ENCODE measurements at places on chromosomes 5 and 9.

- DNase-seq = peak; percentile 51
Observed at GRCh38 chr9:6715755-6716643, 41.8 kb upstream of the KDM4C start.

DNA sequence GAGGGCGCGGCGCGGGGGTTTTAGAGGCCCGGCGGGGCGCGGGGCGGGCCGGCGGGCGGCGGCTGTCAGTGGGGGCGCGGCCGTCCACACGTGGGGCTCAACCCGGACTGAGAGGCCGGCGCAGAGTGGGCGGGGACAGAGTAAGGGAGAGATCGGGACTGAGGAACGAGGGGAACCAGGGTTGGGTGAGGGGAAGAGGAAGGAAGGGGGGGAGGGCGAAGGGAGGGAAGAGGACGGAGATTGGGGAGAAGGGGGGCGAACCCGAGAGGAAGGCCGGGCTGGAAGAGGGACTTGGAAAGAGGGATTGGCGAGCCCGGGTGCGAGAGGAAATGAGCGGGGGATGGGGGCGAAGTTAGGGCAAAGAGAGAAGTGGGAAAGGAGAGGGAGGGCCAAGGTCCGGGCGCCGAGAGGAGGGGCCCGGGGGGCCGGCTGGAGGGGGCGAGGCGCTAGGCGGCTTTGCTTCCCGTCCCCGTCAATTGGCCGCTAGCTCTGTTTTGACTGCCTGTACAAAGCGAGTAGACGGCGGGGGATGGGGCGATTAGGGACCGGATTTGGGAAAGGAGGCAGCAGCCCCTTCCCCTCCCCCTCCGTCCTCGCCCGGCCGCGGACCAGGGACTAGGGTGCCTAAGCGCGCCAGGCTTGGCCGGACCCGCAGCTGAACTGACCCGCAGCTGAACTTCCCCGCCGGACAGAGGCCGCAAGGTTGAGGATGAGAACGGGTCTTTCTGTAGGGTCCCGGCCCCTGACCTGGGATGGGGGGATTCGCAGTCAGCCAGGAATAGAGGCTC is 399 bp upstream of the FBN2 start:
- DNase-seq = no peak

DNA sequence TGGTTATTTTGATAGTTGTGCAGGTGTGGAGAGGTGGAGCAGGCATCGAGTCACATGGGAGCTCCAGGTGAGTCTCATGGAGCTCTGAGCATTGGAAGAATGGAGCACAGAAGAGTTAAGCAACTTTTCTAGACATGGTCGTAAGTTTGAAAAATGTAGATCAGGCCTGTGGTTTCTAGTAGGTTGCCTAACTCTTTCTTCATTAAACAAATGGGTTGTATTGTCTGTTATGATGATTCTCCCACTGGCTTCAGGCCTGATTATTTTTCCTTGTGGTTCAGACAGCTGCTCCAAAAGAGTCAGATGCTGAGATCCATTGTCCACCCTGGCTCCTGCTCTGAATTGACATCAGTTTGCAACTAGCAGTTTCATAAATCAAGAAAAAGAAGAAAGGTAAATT is 80.3 kb upstream of the RPS23 start:
- no peak for DNase-seq

DNA sequence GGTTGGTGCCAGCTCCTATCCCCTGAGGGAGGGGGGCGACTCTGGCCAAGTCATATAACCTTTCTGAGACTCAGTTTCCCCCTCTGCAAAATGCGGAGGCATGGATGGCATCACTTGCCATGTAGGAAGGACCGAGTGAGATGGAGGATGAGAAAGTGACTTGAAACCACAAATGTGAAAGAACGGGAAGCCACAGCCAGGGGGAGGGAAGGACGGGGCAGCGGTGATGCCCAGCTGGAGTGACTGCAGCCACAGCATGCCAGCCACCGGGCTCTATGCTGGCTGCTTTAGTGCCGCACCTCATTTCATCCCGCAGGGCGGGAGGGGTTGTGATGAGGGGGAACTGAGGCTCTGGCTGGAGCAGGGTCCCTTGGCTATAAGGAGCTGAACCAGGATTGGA is 74.5 kb downstream of the HMCN2 start:
- no peak for DNase-seq

- no peak for DNase-seq
Observed at GRCh38 chr5:59189472-59190244, 606.8 kb downstream of the RAB3C start.

GRCh38 chr5:65791712-65792673 is 70.0 kb downstream of the NLN start:
- no peak for DNase-seq

GRCh38 chr9:128322404-128323211 is at the start of the genes COQ4 and TRUB2:
TSS of gene COQ4 (plus strand) at chr9:128322839. CDS start at chr9:128322859, 20 bp downstream.
TSS of gene TRUB2 (minus strand) at chr9:128322447. CDS start at chr9:128322408, 39 bp downstream.
- DNase-seq = peak; percentile 83

- DNase-seq = no peak
Observed at GRCh38 chr5:59485107-59485506, 408.4 kb downstream of the PDE4D start.

DNA sequence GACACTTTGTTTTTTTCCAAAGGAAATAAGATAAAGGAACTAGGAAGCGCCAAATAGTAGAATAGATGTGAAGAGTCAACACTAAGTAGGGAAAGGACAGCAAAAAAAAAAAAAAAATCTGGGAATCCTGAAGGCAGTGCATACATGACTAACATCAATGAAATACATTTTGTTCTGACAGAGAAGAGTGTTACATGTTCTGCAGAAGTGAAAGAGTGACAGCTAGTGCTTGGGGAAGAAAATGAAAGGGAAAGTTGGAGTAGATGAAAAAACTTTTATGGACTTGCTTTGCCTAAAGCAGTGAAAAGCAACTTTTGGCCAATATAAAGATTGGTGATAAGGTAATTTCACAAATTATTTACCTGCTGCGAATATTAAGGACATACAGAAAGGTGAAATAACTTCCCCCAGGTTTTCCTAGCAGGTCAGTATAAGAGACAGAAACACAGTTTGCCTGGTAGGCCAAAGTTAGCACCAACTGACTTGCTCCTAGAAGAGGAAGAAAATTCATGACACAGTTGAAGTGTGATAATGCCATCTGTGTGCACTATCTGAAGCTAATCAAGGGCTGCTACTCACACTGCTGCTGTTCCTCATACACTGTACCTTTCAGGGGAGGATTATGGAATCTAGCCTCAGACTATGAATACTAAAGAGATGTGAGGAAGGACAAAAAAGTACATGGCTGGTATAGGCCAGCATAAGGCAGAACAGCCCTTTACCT is 38.6 kb downstream of the RANBP6 start:
- no peak for DNase-seq
